MG63 (cell line): ENCODE measurements at places on chromosomes 3 and 15. TPM values are rescaled to one million over a fixed set of nuclear protein-coding genes. Genes with fewer than 3 reads are reported as not detected.

TXNRD3 gene
- 11.4 and 15.9 TPM in 2 replicates for total RNA-seq

RBPMS2 gene
- total RNA-seq = not detected in 2 replicates

DNA sequence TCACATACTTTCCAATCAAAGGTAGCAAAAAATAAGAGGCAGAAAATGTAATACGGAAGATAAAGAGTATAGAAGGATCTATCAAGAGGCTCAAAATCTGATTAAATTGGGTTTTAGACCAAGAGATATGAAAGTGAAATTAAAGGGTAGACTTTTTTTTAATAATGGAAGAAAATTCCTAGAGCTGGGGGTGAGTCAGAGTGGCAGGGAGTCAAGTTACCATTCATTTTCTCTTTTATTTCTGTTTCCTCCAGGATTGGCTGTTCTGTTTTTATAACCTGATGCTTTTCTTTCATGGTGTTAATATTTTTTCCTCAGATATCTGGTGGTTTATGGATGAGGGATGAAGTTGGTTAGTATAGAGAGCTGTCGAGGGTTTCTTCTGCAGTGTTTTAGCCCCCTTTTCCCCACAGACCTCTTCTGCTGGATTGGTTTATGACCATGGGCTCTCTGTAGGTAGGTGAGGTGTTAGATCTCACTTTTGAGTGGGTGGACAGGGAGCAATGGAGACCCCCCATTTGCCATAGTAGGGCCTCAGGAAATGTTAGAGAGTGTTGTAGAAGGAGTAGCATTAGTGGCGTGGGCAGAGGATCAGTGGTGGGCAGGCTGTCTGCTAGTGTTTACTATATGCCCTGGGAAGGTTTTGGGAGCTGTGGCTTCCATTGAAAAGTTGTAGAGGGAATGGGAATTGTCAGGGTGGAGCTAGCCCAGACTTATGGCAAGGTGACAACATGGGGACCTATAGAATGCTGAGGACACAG is 201.6 kb upstream of the GOLGA6L4 start:
- no peak for DNase-seq

GRCh38 chr3:131435000-131435399 is 53.4 kb downstream of the NUDT16 start:
- DNase-seq = no peak
